ENCODE measurements at places on chromosomes 1 and 21. TPM values are rescaled to one million over a fixed set of nuclear protein-coding genes. Genes with fewer than 3 reads are reported as not detected.

The OR10K2 gene
- polyA plus RNA-seq = not detected

DNA sequence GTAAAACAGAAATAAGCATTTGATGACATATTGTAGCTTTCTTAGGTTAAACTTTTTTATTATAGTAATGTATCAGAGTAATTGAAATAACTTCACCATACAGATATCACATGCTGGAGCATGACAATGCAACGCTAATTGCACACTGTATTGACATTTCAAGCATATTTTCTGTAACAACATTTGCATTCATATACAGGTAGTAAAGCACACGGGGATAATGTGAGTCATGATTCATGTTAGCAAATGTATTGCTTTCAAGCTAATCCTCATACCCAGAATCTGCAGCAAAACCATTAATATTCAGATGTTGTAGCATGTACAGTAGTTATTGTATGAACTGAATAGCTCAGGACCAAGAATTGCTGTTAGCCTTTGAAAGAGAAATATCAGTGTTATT is 133.9 kb downstream of the TTLL7 start:
- DNase-seq = no peak

GRCh38 chr1:189874715-189875435 is 602.8 kb downstream of the BRINP3 start:
- DNase-seq = no peak

GRCh38 chr1:152878042-152878441 is at the start of gene SMCP:
TSS of gene SMCP (plus strand) at chr1:152878322. CDS start at chr1:152884423, 6,101 bp downstream.
- DNase-seq = no peak

DNA sequence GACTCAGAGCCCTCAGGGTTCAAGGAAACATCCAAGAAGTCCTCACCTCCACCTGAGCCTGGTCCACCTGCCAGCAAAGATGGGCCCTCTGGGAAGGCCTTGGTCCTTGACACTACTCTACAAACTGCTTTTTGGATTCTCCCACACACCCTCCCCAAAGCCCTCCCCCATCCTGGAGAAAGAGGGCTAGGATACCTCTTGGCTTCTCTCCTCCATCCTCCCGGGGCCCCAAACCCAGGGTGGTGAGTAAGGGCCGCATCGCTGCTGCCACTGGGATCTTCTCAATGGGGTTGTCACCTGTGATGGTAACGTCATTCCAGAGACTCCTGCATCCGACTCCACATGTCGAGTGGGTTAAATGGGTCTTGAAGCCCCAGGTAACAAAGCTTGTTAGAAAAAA is 26.6 kb downstream of the MATN1 start:
- DNase-seq = no peak

DNA sequence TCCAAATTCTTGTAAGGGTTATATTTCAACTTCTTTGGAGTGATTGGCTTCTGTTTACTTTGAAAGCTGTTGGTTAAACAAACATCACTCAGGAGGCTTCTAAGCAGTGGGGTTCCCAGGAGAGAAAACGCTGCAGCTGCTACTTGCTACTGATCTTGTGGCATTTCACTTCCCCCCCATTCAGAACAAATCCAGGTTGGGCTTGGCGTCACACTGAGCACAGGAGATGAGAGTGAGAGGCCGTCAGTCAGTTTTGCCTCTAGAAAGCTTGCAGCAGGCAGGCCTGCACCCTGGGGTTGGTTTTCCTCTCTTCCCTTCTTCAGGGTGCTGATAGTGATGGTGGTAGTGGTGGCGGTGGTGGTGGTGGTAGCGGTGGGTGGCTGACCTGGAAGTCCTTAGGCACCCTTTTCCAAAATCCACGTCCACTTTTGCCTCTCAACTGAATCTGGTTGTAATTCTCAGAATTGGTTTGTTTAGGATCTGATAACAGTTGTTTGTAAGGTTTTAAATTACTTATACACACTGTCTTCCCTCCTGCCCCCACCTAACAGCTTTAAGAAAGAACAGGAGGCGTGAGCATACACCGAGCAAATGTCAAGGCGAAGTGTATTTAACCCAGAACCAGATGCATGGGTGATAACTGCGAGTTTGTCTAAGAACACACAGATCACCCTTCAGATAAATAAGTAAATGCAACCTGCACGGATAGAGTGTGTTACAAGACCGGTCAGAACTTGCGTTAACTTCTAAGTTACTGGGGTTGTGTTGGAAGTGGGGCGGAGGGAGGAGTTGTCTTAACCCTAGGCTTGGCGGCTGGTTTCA is 3.2 kb upstream of the PROX1 start:
- no peak for DNase-seq

- DNase-seq = no peak
These were observed 486 bp downstream of the HSPA13 start for GRCh38 chr21:14382486-14382834.
